ENCODE measurements at places on chromosomes 12 and 14. TPM values are rescaled to one million over a fixed set of nuclear protein-coding genes. Genes with fewer than 3 reads are reported as not detected.

The DCP1B gene
- 3.7 TPM for total RNA-seq

DNA sequence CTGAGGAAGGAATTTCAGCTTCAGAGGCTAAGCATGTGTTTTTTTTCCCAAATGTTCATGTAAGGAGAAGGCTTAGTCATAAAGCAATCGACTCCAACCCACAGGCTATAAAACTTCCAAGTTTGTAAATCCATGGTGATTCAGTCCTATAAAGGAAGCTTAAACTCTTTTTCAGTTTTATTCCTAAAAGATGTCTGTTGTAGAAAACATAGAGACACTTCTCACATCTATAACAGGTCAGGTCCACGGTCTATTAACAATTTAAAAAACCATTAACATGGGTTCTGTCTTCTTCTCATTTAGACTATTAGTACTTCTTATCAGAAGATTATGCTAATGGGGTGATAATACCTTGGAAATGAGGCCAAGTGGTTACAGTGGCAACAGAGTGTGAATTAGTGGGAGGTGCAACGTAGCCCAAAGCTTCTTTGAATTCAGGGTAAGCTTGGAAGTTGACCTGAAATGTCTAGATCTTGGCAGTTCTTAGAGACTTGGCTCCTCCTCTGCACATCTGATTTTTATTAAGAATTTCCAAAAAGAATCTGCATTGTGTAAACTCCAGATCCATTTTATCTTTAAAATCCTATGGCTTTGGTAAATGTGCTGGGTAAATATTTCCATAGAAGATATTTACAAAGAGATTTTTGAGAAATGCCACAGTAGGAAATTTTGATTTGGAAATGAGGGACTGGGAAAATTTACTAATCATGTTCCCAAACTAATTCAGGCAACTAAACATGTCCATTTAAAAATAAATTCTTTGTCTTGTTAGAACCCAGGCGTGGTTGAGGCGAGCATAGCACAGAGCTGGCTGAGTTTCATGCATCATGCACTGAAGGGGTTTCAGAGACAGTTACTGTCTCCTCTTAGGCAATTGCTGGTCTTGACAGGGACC is 86.4 kb downstream of the EML1 start:
- no peak for DNase-seq

GRCh38 chr12:66516561-66516960 is 162.3 kb downstream of the GRIP1 start:
- no peak for DNase-seq

DNA sequence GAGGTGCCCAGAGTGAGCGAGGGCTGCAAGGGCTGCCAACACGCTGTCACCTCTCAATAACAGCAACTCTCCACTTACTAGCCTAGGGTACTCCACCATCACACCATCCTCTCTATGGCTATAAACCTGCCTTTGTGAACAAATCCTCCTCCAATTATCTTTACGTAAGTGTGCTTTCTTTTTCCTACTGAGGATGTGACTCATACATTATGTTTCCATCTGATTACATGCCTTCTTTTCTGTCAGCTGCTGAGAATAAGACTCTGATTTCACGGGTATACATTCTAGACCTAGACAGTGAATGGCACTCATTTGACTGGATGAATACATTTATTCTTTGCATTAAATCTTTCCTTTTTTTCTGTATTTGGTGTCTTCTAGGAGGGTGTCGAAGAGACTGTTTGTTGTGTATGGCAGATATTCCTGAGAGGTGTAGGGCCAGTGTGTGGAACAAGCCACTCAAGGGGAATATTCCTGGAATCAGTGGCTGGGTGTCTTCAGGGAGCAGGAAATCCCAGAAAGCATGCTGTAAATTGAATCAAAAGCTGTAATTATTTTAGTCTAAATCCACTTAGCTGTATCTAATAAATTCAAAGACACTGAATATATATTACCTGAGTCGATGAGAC is 327.3 kb upstream of the TMTC1 start:
- DNase-seq, result no peak

DNA sequence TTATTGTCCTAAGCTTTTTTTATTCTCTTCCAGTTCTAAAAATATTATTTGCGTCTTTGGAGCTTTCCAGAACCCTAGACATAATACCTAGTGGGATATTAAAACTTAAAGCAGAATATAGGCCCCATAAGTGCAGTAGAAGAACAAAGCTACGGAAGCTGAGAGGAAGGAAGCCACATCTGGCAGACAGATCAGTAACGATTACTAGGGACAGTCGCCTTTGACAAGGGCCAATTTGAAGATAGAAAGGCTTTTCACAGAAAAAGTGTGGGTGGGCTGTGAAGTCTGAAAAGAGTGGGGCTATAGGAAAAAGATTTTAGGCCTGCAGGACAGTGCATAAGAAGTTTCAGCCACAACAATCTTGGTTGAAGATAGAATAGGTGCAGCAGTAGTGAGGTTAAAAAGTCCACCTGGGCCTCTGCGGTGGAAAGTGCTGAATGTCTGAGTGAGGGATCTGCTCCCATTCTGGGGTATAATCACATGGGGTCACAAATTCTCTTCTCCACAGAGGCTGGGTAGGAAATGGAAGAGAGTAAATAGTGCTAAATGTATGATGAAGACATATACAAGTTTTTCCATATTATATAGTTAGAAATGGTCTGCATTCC is 114.5 kb downstream of the CMAS start:
- no peak for DNase-seq

DNA sequence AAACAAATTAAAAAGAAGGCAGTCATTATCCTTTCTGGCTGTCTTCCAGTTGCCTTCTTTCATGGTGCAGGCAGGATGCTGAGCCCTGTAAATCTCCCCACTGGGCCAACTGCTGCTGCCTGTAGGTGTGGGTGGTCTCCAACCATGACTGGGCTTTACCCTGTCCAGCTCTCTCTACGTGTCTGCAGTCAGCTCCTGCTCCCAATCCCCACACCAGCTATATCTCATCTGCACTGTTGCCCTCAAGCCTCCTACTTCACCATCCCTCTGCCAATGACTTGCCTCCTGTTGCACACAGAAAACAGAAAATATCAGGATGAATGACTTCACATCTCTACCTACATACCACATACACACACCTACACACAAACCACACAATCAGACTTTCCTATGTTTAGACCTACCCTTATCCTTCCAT is 39.7 kb upstream of the PSMA6 start:
- no peak for DNase-seq
